ENCODE measurements at places on chromosomes 5 and 9.
A peak's percentile ranks its signal among the peaks of the same experiment; 100 is the strongest.

DNA sequence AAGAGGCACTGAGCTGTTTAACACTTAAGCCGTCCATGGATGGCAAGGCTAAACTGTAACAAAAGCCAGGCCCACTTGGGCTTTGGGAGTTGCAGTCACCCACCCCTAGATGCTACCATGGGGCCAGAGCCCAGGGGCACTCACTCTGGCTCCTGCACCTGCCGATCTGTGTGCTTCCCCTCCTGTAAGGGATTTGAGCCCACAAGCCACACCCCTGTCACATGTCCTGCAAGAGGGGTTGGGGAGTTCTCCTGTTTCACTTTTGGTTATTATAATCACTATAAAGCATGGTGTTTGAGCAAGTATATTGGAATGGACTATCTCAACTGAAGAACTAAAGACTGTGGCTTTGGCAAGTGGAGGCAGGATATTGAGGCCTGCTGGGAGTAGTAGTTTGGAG is 14.0 kb upstream of the GPR151 start:
- no peak for DNase-seq

DNA sequence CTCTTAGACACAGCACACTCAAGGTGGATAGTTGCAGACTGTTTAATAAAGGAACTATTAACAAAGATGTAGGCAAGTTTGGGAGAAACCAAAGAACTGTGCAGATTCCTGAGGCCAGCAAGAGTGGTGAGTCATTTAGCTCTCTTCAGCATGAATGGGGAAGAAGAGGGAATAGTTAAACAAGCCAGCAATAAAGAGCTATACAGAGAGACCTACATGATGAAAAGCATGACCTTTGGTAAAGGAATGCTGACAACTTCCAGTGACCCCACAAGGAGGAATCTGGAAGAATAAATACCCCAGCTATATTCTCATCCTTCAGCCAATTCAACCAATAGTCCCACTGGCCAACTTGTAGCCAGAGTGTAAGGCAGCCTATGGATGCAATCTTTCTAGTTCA is 706.0 kb upstream of the GRAMD2B start:
- no peak for DNase-seq

DNA sequence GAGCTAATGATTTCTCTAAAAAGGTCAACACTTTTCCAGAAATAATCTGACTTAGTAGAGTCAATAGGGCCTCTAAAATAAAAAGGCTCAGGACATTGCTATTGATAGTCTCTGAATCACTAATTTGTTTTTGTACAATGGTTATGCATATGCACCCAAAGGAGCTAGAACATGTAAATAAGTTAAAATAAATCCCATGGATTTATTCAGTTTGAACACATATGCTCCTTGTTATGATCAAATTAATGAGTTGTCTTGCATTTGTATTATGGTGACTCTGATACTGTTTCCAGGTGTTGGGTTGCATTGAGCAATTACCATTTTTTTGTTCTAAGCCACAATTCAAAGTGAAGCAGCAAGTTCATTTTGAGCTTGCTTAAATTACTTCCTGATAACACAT is 276.0 kb upstream of the TUSC1 start:
- no peak for DNase-seq

DNA sequence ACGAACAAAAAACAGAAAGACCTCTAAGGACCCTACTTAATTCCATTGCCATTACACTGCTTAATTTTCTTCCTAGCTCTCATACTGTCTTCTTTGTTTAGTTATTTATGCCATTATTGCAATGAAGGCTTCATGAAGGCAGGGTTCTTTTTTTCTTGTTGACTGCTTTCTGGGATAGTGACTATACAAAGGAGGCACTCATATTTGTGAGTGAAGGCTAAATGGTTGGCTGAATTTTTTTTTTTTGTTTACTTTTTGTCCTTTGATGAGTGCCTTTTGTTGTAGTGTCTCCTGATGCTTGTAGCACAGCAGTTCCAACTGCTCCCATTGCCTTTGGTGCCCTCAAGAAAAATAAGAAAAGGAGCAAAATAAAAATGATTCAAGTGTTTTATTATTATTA is 17.8 kb downstream of the CTNNA1 start:
- no peak for DNase-seq

GRCh38 chr9:87673446-87674120 is 52.3 kb upstream of the CTSL start:
- no peak for DNase-seq

DNA sequence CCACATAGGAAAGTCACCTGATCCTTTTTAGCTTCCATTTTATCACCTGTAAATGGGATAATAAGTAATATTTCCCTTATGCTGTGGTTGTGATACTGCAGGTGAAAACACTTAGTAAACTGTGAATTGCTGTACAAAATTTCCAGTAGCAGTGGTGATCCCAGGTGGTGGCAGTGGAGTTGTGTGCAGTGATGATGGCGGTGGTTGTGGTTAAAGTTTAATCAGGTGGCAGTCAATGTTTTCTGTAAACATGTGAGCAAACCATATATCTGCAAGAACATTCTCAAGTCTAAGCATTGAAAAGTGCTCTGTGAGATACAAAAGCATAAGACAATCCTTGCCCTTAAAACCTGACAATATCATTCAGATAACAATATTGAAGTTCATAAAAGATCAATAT is 480.2 kb downstream of the RASEF start:
- no peak for DNase-seq

DNA sequence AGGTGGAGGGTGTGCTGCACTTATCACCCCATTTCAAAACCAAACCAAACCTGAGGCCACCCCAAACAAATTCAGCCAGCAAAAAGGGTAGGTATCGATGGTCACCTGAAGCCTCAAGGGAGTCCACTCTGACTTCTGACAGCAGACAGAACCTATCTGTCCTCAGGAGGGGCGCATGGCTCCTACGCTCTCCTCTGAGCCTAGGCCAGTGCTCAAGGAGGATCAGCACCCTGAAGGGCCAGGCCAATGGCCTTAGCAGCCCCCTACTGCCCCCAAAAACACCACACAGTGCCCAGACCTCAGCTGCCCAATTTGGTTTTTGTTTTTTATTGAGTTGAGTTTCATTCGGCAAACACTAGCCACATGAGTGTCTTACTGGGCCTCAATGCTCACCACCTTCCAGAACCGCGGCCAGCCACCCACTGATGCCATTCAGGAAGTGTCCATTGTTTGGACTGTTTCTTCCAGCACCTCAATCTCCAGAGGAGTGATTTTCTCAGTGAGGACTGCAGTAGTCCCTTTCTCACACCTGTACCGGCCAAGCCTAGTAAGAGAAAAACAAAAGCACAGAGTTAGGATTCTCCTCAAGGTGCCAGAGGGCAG is 62.0 kb downstream of the PSMB7 start:
- DNase-seq = no peak

DNA sequence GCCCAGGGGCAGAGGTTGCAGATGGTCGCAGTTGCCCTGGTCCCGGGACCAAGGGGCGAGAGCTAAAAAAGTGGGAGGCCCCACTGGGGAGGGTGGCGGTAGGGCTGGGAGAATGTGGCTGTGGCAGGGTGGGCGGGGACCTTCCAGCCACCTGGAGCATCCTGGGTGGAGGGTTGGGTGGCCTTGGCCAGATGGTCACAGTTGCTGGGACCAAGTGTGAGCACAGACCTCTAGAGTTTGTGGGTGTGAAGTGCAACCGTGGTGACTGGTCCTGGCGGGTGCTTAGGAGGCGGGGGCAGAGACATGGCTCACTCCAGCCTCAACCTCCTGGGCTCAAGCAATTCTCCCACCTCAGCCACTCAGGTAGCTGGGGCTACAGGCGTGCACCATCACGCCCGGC is 5.7 kb upstream of the TRAF2 start:
- DNase-seq = no peak

GRCh38 chr5:27124590-27124989 is 86.2 kb upstream of the CDH9 start:
- no peak for DNase-seq

DNA sequence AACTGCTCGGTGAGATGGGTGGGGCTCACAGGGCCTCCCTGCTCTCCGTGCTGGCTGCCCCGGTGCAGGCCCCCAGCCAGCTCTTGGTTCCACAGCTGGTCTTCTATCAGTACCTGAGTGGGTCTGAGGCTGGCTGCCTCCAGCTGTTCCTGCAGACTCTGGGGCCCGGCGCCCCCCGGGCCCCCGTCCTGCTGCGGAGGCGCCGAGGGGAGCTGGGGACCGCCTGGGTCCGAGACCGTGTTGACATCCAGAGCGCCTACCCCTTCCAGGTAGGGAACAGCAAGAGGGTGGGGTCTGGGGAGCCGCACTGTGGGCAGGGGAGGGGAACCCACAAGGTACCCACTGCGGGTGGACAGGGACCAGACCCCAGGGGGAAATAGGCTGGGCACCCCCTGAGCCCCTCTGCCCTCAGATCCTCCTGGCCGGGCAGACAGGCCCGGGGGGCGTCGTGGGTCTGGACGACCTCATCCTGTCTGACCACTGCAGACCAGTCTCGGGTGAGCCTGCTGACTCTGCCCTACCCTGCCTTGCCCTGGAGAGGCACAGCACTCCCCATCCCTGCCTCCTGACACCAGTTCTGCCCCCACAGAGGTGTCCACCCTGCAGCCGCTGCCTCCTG is 2.8 kb downstream of the MAMDC4 start:
- no peak for DNase-seq

GRCh38 chr5:13511442-13511841 is 433.0 kb downstream of the DNAH5 start:
- DNase-seq = no peak

DNA sequence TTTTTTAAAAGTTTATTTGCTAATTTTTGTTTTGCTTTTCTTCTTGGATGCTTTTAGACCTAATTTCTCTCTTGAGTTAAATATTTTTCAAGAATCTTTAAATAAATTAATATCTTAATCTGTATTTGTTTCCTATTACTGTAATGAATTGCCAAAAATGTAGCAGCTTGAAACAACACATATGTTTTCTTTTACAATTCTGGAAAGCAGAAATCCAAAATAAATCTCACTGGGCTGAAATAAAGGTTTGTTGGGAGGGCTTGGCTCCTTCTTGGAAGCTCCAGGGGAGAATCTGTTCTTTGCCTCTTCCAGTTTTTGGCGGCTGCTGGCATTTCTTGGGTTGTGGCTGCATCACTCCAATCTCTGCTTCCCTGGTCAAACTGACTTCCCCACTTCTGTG is 658.1 kb upstream of the ARRDC3 start:
- no peak for DNase-seq

- DNase-seq = no peak
Measured at GRCh38 chr5:22678886-22679285, 174.3 kb downstream of the CDH12 start.

DNA sequence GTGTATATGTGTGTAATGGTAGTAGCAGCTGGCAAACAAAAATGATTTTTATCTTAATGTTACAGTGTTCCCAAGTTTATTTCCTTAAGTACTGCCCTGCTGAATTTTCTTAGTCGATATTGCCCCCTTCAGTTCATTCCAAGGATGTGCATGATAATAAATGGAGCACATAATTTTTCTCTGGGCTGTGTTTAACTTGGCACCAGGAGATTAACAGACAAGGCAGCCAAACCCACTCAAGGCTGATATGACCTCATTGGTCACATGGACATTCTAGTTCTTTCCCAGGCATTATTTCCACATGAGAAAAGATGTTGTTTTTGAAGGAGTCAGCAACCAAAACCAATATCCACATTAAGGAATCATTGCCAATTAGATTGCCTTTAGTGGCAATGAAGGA is 61.8 kb downstream of the COX7C start:
- no peak for DNase-seq

DNA sequence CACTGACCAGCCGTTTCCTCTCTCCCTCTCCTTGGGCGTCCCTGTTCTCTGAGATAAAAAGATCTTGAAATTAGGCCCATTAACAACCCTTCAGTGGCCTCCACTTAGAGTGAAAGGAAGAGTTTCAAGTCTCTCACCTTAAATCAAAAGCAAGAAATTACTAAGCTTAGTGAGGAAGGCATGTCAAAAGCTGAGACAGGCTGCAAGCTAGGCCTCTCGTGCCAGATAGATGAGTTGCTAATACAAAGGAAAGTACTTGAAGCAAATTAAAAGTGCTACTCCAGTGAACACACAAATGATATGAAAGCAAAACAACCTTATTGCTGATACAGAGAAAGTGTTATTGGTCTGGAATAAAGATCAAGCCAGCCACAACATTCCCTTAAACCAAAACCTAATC is 331.3 kb upstream of the SEMA6A start:
- DNase-seq = no peak

- DNase-seq = no peak
Measured at GRCh38 chr5:81235287-81236072, 2.4 kb downstream of the CKMT2 start.

GRCh38 chr5:175457466-175457865 is 13.5 kb upstream of the DRD1 start:
- DNase-seq = no peak

GRCh38 chr5:7363067-7363677 is 32.8 kb upstream of the ADCY2 start:
- no peak for DNase-seq

- no peak for DNase-seq
Measured at GRCh38 chr5:95759634-95760033, 28.5 kb downstream of the RHOBTB3 start.

DNA sequence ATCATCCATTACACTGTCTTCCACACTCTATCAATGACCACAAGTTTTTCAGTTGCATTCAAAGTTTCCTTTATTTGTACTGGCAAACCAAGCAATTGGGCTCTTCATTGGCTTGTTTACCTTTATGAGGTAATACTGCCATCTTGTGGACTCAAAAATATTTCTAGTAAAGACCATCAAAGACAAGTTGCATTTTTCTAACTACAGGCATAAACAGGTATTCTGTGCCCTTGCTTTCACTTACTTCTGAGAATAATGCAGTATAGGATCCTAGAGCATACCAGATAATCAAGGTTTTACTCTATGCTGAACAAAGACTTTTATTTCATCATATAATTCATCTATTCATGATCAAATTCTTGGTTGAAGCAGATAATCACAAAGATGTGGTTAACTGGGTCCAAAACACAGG is 173.7 kb upstream of the POU5F2 start:
- DNase-seq = peak; percentile 12

GRCh38 chr9:20331095-20331685 is 291.1 kb downstream of the MLLT3 start:
- DNase-seq = no peak

- DNase-seq = no peak
Measured at GRCh38 chr9:88390371-88390990, 2.2 kb downstream of the SPIN1 start.

DNA sequence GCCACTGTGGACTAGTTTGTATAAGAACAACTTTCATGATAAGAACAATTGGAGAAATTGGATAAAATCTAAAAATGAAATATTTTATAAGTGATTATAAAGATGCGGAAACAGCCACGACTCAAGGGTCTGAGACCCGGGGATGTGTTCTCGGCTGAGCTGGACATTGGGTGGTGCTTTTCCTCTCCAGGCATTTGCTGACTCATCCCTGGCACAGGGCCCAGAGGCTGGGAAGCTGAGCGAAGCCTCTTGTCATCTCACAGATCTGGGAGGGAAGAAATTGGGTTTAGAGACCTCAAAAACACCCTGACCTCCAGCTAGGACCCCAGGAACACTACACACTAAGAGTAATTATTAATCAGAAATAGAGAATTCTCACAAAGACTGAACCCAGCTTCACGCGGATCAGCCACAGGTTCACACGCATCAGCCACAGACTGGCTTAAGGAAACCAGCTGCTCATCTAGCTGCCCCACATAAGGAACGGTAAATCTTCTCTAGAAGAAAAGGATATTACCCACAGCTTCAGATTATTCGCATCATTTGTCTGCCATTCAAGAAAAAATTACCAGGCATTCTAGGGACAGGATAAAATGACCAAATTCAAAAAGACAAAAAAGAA is 2.8 kb upstream of the OR2V1 start:
- DNase-seq = no peak

Data from GM19239 (cell line).